H1 (cell line): ENCODE measurements at places on chromosomes 12 and 14.

GRCh38 chr12:57712701-57713100 lies 18.8 kb downstream of the OS9 start:
- H3K36me3 ChIP-seq, result no peaks in the 10 kb centered on the region
- H3K27me3 ChIP-seq, result no peaks in the 10 kb centered on the region
- no peak overlapping the region for H3K4me3 ChIP-seq
- no peak for DNase-seq
- H3K4me1 ChIP-seq, result no peaks in the 10 kb centered on the region
- no peak overlapping the region for H3K27ac ChIP-seq

- DNase-seq, result peak; percentile 77
- peak overlapping the region; percentile 88 for H3K27ac ChIP-seq
- no peaks in the 10 kb centered on the region for H3K36me3 ChIP-seq
- no peaks in the 10 kb centered on the region for H3K27me3 ChIP-seq
These were observed 843 bp upstream of the NUAK1 start for GRCh38 chr12:106139422-106140171.

GRCh38 chr12:47776471-47777143 lies 3.6 kb downstream of the SLC48A1 start:
- no peaks in the 10 kb centered on the region for H3K4me1 ChIP-seq
- H3K27ac ChIP-seq, result no peak overlapping the region
- H3K27me3 ChIP-seq, result peaks cover 21% of the 10 kb centered on the region; the same call in 1 of the 2 replicates
- H3K36me3 ChIP-seq, result no peaks in the 10 kb centered on the region
- DNase-seq, result no peak
- H3K4me3 ChIP-seq, result no peak overlapping the region

DNA sequence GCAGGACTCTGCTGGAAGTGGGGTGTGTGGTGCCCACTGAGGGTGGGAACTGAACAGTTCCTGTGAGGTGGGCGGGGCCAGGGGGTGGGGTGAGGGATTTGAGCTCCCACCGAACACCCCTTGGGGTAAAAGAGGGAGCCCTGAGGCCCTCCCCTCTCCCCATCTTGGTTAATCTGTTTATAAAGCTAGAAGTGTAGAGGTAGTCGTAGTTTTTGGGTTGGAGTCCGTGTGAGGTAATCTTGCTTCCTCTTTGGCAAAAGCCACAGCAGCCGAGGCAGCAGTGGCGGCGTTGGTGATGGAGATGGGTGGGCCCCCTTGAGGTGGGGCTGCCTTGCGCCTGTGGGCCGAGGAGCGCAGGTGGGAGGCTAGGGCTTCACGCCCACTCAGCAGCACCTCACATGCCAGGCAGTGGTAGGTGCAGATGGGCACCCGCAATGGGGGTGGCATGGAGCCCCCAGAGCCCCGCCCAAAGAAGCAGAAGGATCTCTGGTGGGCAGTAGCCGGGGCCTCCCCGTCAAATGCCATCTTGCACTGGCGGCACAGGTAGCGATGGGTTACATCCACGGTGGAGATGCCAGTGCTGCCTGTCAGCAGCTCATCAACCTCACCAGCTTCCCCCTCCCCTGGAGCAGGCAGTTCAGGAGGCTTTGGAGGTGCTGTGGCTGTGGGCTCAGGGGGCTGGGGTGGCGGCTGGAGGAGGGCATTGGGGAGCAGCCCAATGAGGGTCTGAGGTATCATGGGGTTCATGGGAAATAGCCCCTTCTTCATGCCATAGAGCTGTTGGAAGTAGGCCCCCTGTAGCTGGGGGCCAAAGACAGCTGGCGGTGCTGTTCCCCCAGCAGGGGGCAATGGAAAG lies 29.6 kb downstream of the ZFHX2 start:
- H3K4me3 ChIP-seq, result no peak overlapping the region
- H3K27me3 ChIP-seq, result no peaks in the 10 kb centered on the region
- H3K27ac ChIP-seq, result no peak overlapping the region
- DNase-seq, result no peak
- H3K4me1 ChIP-seq, result peaks cover 8% of the 10 kb centered on the region
- H3K36me3 ChIP-seq, result peaks cover 8% of the 10 kb centered on the region

DNA sequence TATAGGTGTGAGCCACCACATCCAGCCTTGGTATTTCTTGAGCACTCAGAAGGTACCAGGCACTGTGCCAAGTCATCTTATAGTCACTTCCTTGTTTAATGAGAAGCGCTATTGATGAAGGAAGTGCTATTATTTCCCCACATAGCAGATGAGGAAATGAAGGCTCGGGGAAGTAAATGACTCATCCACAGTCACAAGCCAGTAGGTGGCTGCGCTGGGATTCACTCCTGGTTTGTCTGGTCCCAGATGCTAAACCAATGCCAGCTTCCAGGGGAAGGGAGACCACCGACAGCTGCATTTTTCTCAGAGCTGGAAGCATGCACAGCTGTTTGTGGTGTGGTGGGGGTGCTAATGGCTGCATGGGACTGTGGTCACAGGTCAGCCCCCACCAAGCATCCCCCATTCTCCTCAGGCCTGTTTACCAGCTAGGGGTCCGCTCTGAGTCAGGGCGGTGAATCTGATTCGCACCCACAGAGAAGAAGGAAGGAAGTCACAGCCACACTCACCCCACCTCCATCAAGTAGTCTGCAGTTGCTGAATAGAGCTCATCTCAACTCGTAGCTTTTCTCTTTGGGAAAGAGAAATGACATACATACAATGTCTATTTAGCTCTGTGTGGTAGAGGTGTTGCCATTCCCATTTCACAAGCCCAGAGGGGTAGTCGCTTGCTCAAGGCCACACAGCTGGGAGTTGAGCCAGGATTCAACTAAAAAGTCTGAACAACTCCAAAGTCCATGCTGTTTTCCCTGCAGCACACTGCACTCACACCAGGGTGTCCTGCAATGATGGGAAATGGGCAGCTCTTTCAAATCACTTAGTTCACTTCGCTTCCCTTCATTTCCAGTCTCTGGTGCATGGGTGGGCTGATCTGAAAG lies 6.3 kb upstream of the LTBP2 start:
- H3K4me1 ChIP-seq, result peaks cover 4% of the 10 kb centered on the region; the same call in 1 of the 2 replicates
- H3K4me3 ChIP-seq, result no peak overlapping the region
- no peak overlapping the region for H3K27ac ChIP-seq
- H3K36me3 ChIP-seq, result no peaks in the 10 kb centered on the region
- H3K27me3 ChIP-seq, result no peaks in the 10 kb centered on the region; the same call in 1 of the 2 replicates

DNA sequence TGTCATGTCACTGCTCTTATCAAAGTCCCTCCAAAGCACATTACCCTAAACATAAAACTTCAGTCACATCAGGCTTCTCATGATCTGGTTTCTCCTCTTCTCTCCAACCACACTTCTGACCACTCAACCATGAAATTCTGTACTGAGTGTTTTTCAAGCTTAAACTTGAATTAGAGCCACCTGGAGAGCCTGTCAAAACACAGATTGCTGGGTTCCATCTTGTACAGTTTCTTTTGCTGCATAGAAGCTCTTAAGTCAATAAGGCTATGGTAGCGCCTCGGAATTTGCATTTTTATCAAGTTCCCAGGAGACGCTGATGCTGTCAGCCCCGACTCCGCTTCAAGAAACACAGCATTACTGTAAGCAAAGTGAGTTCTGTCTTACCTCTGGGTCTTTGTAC lies 16.4 kb upstream of the SRRM4 start:
- H3K36me3 ChIP-seq, result no peaks in the 10 kb centered on the region
- H3K4me1 ChIP-seq, result no peaks in the 10 kb centered on the region
- no peak overlapping the region for H3K27ac ChIP-seq
- DNase-seq, result no peak
- no peaks in the 10 kb centered on the region; the same call in 1 of the 2 replicates for H3K27me3 ChIP-seq
- H3K4me3 ChIP-seq, result no peak overlapping the region

DNA sequence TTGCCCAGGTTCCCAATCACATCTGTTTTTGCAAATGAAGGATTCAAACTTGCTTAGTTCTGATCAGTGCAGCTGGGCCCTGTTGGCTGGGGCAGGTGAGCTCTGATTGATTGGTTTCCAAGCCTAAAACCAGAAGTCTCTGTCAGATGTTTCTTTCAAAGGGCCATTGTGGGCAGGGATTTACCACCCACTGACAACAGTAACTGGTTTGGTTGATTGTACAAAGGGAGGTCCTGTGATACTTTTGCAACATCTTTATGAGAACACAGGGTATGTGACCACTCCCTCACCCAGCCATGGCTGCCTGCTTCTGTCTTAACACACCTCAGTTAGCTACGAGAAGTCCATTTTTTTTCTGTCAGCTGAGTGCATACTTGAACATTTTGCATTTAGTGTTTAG lies 184.1 kb downstream of the FLRT2 start:
- H3K27ac ChIP-seq, result no peak overlapping the region
- no peak overlapping the region for H3K4me3 ChIP-seq
- no peaks in the 10 kb centered on the region for H3K36me3 ChIP-seq
- no peaks in the 10 kb centered on the region for H3K27me3 ChIP-seq

DNA sequence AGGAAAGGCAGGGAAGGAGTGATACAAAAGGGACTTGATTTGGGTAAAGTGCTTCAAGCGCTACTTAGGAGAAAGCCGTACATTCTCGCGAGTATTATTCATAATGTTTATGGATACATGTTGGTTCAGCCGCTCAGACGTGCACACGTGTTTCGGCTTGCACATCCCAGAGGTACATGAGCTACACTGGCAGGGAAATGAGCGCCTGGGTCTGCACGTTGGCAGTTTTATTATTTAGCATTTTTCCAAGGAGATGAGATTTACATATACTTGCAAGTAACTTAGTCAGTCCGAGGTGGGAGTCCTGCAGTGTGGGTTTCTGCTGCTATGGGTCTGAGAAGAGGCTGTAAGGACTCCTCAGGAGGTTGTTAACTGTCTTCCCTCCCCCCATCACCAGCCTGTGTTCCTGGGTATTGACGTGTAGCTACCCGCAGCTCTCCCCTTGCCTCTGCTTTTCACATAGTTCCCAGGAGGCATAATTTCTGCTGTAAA lies 1.5 kb downstream of the PRKCH start:
- H3K4me1 ChIP-seq, result no peaks in the 10 kb centered on the region
- H3K4me3 ChIP-seq, result peak overlapping the region; percentile 77
- no peaks in the 10 kb centered on the region for H3K36me3 ChIP-seq
- H3K27me3 ChIP-seq, result peaks cover 29% of the 10 kb centered on the region
- H3K27ac ChIP-seq, result no peak overlapping the region

DNA sequence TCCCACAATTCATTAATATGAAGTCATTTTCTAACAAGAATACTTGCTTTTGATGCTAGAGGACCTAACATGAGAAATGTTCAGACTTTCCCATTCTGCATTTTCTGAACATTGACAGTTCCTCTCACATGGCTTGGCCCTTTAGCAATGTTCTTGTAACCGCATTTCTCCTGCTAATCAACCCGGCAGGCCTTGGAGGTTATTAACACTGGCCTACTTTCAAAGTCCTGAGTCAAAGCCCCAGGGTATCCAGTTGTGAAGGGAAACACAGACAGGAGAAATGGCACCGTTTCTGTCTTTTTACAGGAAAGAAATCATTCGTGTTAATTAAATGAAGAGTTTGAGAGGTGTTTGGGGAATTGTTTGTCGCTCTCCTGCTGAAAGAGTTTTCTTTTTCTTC lies 446.5 kb upstream of the MIS18BP1 start:
- H3K4me1 ChIP-seq, result no peaks in the 10 kb centered on the region
- no peak overlapping the region for H3K4me3 ChIP-seq
- no peaks in the 10 kb centered on the region for H3K36me3 ChIP-seq
- H3K27ac ChIP-seq, result no peak overlapping the region

DNA sequence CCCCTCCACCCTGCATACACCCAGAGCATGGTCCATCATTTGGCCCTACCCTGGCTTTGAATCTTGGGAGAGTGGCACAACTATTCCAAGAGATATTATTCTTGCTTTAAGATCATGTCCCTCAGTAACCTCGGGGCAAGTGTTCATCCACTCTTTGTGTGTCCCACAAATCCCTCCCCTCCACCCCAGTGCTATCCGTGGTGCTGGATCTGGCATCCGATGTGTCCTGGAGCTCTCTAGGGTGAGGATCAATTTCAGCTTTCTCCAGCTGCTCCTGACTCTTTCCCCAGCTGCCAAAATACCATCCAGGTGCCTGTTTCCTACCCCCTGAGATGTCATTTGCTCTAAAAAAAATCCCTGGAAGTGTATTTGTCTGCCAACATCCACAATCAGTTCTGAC lies 64.8 kb upstream of the CMKLR1 start:
- no peak overlapping the region for H3K4me3 ChIP-seq
- H3K27ac ChIP-seq, result no peak overlapping the region
- H3K36me3 ChIP-seq, result no peaks in the 10 kb centered on the region
- H3K4me1 ChIP-seq, result peaks cover 8% of the 10 kb centered on the region; the same call in 1 of the 2 replicates

DNA sequence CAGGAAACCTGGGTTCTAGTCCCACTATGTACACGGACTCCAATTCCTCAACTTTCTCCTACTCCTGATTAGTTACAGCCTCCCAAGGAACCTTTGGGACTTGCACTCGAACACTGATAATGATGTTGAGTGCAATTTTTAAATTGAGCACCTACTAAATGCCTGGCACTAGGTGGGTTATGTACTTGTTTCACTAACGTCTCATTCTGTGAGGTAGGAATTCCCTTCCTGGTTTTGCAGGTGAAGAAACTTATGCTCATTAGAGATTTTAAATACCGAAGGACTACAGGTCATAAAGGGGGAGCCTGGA lies 536 bp downstream of the PARPBP start:
- no peak for DNase-seq
- H3K36me3 ChIP-seq, result peaks cover 2% of the 10 kb centered on the region; the same call in 1 of the 2 replicates
- H3K27ac ChIP-seq, result peak overlapping the region; percentile 78
- peak overlapping the region; percentile 91 for H3K4me3 ChIP-seq
- no peaks in the 10 kb centered on the region for H3K27me3 ChIP-seq

DNA sequence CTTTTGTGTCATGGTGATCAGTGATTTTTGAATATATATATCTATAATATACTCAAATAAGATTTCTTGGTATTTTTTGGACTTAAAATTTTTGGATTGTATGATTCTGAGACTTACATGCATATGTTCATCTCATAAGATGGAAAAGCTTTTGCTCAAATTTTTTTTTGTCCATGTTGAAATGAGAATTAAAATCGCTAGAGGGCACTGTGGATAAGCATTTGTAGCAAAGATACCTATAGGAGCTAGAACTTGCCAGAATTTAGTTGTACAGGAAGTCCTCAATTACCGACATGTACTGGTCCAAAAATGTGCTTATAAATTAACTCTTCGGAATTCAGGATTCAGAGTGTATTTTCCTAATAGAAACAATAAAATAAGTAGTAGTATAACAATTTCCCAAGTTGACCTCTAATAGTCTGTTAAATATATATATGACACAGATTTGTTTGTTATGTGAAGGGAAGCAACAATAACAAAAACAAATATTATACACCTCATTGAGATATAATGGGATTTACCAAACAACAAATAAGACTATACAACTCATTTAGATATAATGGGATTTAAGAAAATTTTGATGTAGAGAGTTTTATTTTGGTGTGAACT lies 179.6 kb downstream of the TMEM117 start:
- H3K4me1 ChIP-seq, result no peaks in the 10 kb centered on the region
- no peak overlapping the region for H3K4me3 ChIP-seq
- DNase-seq, result no peak
- no peaks in the 10 kb centered on the region for H3K36me3 ChIP-seq

DNA sequence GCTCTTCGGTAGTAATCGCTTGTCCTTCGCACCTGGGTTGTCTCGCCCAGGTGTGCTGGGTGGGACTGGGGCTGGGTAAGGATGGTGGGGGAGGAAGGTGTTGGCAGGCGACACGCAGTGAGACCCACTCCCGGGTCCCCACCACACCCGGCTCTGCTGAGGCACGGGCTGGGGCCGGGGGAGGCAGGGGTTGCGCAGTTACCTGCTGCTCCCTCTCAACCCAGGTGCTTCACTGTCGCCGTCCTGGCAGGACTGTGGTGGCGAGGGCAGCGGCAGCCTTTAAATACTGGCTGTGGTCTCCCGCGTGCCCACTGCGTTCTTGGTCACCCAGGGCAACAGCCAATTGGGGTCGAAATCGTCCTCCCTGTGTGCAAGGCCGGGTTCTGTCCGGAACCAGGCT lies at the start of gene CCER1:
CCER1 (minus strand) TSS at position 256 of the 400 bp plus-strand sequence. CDS start 434 bp downstream, outside the sequence.
- H3K36me3 ChIP-seq, result no peaks in the 10 kb centered on the region
- DNase-seq, result no peak
- no peak within 1 kb of the TSS for H3K4me3 ChIP-seq
- no peaks in the 10 kb centered on the region for H3K27me3 ChIP-seq
- no peaks in the 10 kb centered on the region for H3K4me1 ChIP-seq

- no peaks in the 10 kb centered on the region for H3K36me3 ChIP-seq
- H3K4me1 ChIP-seq, result peaks cover 6% of the 10 kb centered on the region; the same call in 1 of the 2 replicates
- H3K27me3 ChIP-seq, result no peaks in the 10 kb centered on the region
- no peak overlapping the region for H3K4me3 ChIP-seq
These were observed 98.6 kb downstream of the ARF6 start for GRCh38 chr14:49991491-49991890.
